GM04504 (cell line): ENCODE measurements at places on chromosomes 1 and 21.

DNA sequence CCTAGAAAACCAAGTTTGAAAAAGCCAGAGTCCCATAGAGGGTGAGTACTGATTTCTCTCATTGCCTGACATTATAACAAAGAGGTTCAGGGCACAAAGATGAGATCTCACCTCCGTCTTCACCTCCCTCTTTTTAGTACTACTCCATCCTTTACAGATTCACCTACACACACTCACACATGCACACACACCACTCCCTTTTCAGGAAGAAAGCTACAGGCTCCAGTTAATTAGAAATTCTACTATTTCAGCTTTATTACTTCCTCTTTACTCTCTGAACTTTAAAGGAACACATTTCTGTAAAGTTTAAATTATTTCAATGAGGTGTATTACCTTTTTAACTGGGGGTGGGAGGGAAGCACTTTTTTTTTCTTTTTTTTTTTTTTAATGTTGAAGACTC, 59.6 kb upstream of the PRDX6 start:
- no peak for DNase-seq

DNA sequence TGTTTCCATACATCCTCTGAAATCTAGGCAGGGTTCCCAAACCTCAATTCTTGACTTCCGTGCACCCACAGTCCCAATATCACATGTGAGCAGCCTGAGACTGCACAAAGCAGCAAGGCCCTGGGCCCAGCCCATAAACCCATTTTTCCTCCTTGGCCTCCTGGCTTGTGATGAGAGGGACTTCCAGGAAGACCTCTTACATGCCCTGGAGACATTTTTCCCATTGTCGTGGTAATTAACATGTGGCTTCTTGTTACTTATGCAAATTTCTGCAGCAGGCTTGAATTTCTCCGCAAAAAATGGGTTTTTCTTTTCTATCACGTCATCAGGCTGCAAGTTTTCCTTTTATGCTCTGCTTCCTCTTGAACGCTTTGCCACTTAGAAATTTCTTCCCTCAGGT, 3.3 kb upstream of the PIGK start:
- no peak for DNase-seq

GRCh38 chr1:14777516-14778506, 179.3 kb downstream of the KAZN start:
- DNase-seq, result no peak

- DNase-seq, result peak; percentile 25
Measured at GRCh38 chr1:89356658-89357400, 7.0 kb upstream of the GBP6 start.

DNA sequence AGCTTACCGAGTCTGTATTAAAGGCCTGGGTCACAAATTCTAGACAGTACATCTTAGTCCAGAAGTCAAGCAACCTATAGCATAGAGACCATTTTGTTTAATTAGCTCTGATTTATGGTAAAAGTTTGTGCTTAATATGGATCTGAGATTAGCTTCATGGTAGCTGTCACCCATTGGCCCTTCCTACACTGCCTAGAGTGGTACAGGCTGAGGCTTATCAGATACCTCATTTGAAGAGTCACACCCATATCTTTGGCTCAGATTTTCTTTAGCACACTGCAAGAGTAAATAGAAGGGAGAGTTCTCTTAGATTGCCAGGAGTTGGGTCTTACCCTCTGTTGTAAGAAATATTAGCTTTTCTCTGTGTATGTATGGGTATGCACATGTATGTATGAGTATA, 3.6 kb downstream of the AK4 start:
- DNase-seq, result no peak

GRCh38 chr1:1437033-1437903, 1.8 kb downstream of the VWA1 start:
- no peak for DNase-seq

- DNase-seq, result no peak
Measured at GRCh38 chr21:31991356-31992331, 118.8 kb downstream of the HUNK start.

GRCh38 chr1:93598396-93598795, 83.2 kb downstream of the BCAR3 start:
- no peak for DNase-seq

GRCh38 chr1:43708002-43708410, 670 bp downstream of the ST3GAL3 start:
- no peak for DNase-seq

GRCh38 chr1:43945674-43946235, 995 bp upstream of the IPO13 start:
- no peak for DNase-seq

DNA sequence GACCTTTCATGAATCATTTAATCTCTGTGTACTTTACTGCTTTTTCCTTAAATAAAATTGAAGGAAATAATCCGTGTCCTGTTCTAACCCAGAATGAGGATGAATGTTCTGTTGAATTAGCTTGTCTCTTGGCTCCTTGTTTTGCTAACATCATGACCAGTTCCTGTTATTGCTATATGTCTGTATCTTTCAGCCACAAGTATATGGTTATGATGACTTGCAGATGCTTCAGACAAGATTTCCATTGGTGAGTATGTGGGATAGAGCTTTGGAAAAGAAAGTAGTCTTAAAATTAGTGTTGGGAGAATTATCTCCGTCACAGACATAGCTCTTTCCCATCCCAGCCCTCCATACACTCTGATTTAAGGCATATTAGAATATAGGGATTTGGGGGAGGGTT, 13.6 kb upstream of the HAX1 start:
- DNase-seq, result no peak

- no peak for DNase-seq
Measured at GRCh38 chr21:45109831-45110492, 35.6 kb downstream of the ADARB1 start.

GRCh38 chr1:70429219-70429618, 18.2 kb downstream of the CTH start:
- DNase-seq, result no peak

- DNase-seq, result no peak
Measured at GRCh38 chr1:206578978-206579374, 33.3 kb downstream of the EIF2D start.

GRCh38 chr21:18373606-18374005, 30.0 kb downstream of the TMPRSS15 start:
- no peak for DNase-seq

DNA sequence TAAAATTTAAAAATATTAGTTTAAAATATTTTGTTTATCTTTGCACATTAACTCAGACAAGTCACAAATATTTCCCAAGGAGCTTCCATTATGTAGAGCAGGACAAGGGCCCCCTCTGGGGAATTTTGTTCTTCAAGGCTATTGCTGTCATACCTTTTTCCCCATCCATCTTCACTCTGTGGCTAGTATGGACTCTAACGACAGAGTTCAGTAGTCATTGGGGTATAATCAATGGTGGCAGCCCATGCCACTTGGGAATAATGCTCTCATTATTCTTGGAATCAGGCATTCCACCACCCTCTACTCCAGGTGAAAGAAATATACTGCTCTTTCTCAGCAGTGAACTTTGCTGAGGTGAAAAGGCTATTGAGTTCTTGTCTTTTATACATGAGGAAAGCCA, 38.5 kb upstream of the ERO1B start:
- no peak for DNase-seq

DNA sequence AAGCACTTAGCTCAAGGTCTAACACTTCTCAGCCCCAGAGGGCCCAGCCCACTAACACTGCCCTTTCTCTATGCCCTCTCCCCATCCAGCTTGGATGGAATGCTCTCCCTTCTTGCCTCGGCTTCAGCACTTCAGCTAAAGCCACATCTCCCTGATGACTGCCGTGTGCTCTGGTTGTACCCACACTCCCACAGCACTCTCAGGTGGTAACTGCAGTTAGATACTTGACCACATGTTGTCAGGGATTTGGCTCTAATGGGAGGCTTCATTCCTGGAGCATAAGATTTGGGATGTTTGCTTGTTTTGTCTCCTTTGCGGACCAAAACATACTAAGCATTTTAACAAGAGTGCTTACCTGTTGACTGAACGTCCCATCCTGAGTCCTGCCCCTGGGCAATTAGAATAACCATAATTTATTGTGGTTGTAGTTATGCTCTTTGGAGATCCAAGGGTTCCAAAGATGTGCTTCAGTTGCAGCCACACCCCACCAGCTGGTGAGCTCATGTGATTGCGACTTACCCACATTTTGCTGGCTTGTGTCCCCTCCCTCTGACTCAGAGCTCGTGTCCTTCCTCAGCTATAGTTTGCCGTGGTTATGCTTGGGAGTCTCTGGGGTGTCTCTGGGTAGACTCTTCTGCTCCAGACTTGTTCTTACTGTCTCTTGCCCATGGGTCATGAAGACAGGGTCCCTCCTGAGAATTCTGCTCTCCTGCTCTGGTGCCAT, 7.7 kb upstream of the SLC26A9 start:
- peak; percentile 70 for DNase-seq
